Omental fat pad (tissue), 4 donors: ENCODE measurements at places on chromosomes 2 and 18.

- DNase-seq: no peak
Observed at GRCh38 chr2:171128461-171128860, 32.2 kb downstream of the TLK1 start.

DNA sequence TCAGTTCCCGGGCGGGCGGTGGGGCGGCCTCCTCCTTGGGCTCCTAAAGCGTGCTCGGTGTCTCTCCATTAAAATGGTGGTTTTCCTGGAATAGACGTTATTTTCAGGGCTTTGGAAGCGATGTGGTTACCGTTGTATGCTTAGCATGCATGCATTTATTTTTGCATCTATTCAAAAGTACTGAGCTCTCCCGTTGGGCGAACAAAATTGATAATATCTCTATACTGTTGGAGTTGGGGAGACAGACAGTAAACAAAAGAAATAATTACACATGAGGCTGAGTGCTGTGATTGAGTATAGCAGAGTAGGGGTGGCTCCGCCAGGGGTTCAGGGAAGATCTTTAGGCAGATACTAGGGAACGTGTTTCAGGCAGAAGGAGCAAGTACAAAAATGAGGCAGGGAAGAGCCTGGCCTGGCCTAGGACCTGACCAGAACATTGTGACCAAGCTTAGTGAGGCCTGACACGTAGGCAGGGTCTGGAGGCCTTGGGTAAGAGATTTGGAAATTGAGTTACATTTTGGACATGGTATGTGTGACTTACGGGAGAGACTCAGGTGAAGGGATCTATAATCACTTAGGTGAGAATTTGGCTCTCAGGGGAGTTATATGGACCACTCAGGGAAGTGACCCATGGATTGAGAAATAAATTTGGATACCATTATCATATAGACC is 674 bp downstream of the NCAPH start:
- no peak for DNase-seq

DNA sequence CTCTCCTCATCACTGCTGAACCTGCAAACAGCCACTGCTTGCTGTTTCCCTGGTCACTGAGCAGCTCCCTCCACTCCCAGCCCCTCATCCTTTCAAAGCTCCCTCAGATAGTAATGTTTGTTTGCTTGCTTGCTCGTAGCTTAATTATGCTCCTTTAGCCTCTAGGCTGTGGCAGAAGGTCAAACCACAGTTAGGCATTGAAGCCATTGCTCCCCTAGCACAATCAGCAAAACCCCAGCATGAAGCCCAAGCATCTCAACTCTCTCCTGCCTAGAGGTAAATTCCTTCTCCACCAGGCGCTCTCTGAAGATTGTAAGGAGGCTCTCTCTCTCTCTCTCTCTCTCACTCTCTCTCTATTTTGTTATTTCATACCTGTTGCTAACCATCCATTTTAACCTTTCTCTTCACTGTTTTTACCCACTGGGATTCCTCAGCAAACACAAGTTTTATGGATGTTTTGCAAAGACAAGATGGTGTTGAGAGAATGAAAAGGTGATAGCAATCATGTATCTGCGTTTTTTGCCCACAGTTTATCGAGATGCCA is 135.9 kb upstream of the HNRNPA3 start:
- no peak for DNase-seq

GRCh38 chr2:203763938-203764664 is 57.7 kb downstream of the CD28 start:
- no peak for DNase-seq

DNA sequence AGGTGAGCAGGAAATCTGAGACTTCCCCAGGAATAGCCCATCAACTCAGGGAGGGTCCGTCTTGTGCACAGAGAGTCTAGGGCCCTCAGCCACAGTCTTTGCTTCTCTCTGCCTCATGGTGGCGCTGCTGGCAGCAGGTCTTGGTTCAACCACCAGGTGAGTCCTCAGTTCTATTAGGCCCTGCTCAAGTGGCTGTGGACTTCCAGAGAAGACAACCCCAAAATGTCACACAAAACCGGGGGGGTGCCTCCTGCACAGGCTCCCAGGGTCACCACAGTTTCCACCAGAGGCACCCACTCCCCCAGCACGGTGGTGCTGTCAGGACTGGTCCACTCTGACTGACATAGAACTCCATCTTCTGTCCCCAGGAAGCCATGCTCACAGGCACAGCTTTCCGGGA is 2.4 kb upstream of the CHRNG start:
- no peak for DNase-seq

GRCh38 chr2:100106460-100106859 is 35.9 kb downstream of the AFF3 start:
- DNase-seq: no peak

DNA sequence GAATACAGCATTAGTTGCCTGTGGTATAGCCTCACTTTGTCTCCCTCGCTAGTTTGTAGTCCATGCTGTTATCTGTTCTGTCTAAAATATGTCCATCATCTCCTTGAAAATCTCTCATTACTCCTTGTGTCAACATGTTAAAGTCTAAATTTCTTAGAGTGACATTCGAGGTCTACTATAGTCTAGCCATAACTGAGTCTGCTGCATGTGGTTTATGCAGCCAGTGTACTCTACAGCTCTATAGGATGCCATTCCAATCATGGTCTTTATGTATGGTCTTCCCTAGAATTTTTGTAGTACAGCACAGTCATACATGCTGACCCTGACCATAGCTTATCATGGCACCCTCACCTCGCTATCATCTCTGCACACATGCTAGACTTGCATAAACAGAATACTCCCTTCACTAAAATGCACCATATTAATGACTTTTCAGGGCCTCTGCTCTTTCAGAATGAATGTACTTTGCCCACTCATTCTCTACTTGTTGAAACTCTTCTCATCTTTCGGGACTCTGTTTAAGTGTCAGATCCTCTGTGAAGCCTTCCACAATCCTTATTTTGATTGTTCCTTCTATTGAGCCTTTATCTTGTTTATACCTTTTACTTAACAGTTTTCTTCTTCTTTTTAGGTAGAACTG is 12.8 kb downstream of the TANK start:
- DNase-seq: no peak

- no peak for DNase-seq
Observed at GRCh38 chr2:143685421-143686078, 556.3 kb downstream of the ARHGAP15 start.

DNA sequence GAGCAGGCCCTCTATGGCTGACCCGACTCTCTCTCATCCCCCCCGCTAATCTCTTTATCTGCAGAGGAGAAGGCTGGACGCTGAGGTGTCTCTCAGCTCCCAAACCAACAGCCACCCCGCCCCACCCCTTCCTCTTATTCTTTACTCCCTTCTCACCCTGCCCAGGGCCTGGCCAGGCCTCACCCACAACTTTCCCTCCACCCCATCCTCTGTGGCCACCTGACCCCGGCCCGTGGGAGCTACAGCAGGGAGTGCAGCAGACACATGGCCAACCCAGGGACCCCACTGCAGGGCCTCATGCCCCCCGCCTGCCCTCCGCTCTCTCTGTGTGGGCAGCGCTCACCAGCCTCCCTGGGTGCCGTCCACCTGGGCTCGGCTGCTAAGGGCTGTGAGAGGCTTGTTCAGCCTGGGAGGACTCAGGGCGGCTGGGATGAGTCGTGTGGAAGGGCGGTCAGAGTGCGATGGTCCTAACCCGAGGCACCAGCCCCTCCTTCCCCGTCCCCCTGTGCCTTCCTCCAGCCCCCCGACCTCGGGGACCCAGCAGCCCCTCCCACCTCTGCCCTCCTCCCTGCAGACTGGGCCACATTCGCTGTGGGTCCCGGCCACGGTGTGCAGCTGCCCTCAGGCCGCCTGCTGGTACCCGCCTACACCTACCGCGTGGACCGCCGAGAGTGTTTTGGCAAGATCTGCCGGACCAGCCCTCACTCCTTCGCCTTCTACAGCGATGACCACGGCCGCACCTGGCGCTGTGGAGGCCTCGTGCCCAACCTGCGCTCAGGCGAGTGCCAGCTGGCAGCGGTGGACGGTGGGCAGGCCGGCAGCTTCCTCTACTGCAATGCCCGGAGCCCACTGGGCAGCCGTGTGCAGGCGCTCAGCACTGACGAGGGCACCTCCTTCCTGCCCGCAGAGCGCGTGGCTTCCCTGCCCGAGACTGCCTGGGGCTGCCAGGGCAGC is 6.8 kb downstream of the NEU4 start:
- DNase-seq: no peak

DNA sequence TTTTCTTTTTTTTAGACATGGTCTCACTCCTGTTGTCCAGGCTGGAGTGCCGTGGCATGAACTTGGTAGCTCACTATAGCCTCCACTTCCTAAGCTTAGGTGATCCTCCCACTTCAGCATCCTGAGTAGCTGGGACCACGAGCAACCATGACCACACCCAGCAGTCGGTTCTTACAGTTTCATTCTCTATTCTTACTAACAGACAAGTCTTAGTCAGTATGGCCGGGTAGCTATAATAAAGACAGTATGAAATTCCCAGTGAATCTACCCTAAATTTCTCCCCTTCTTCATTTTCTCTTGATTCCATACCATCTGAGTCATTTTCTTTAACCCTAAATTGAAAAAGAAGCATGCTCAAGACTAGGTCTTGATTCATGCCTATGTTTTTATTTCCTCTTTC is 775.3 kb upstream of the NRXN1 start:
- DNase-seq: no peak

DNA sequence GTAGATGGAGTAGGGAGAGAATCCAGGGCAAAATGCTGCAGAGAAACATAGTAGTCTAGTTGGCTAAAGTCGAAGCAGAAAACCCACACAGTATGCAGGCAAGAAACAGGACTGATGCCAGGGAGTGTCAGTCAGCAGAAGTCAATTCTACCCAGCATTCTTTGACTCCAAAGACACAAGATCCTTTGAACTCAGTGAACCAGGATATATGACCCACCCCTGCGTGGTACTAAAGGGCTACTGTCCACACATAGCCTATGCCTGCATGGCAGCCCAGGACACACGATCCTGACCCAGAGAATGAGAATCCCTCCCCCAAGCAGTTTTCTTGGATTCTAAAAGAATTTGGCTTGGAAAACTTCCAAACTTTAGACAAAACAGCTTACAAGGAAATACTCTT is 42.5 kb downstream of the ALK start:
- DNase-seq: no peak

GRCh38 chr18:44747157-44747556 is 66.5 kb downstream of the SETBP1 start:
- DNase-seq: no peak

DNA sequence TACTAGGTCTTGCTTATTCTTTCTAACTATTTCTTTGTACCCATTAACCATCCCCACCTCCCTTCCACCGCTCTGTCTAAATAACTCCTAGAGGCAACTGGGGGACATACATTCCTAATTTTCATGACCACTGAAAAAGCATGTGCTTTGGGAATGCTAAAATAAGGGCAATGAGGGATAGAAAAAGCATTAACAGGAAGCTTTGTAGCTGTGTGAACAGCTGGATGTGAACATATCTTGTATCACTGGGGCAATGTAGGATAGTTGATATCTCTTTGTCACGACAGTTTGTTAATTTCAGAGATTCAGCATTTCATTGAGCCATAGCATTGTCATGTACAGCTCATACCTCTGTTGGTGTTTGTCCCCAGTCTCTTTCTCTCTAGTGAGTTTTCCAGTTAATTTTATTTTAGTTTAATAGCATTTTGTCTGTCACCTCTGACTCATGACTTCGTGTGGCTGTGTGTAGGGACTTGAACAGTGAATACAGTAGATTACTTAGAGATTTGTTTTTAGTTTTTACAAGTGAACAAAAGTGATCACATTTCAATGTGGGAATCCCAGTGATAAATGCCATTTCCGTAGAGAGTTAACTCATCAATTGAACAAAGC is 230.3 kb upstream of the NRP2 start:
- no peak for DNase-seq

GRCh38 chr2:28247734-28248133 is 144.9 kb upstream of the FOSL2 start:
- no peak for DNase-seq

- DNase-seq: no peak
Observed at GRCh38 chr2:105895990-105896764, 151.5 kb downstream of the NCK2 start.

DNA sequence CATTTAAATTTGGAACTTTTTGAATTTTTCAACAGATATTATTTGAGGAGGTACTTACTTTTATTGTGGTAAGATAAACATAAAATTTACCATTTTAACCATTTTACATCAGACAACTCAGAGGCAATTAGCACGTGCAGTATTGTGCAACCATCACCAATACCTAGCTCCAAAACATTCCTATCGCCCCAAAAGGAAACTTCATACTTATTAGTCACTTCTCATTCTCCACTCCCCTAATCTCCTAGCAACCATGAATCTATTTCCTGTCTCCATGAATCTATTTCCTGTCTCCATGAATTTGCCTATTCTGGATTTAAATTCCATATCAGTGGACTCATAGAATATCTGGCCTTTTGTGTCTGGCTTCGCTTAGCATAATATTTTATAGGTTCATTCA is 69.9 kb upstream of the FAM136A start:
- no peak for DNase-seq
